ENCODE measurements at places on chromosomes 1 and 21. TPM values are rescaled to one million over a fixed set of nuclear protein-coding genes. Genes with fewer than 3 reads are reported as not detected.

- no peak overlapping the region for H3K27ac ChIP-seq
- H3K27me3 ChIP-seq = no peaks in the 10 kb centered on the region
- no peaks in the 10 kb centered on the region for H3K4me1 ChIP-seq
- H3K4me3 ChIP-seq = no peak overlapping the region
These were observed 113.8 kb upstream of the ARHGEF16 start for GRCh38 chr1:3340548-3341235.

DNA sequence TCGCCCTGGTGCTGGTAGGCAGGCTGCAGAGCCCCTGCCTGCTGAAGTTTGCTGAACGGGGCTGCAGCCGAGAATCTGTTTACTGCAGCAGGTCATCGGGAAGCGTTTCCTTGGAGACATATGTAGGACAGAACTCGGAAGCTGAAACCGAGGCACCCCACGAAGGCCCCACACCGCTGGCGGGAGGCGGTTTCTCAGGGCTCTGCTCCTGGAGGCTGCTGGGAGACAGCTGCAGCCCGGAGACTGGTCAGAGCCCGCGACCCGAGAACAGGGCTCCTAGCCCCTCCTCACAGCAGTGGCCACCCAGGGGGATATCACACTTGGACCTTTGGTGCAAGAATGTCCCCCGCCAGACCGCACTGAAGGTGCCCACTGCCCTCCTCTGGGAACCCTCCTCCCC, 12.7 kb upstream of the PLCH2 start:
- H3K36me3 ChIP-seq = no peaks in the 10 kb centered on the region
- no peak overlapping the region for H3K27ac ChIP-seq
- peaks cover 34% of the 10 kb centered on the region for H3K27me3 ChIP-seq
- DNase-seq = no peak
- H3K4me1 ChIP-seq = peaks cover 14% of the 10 kb centered on the region

GRCh38 chr21:36647279-36648093, 51.4 kb upstream of the SIM2 start:
- no peaks in the 10 kb centered on the region for H3K27me3 ChIP-seq
- DNase-seq = no peak
- no peaks in the 10 kb centered on the region for H3K36me3 ChIP-seq
- H3K4me3 ChIP-seq = no peak overlapping the region
- H3K4me1 ChIP-seq = no peaks in the 10 kb centered on the region

DNA sequence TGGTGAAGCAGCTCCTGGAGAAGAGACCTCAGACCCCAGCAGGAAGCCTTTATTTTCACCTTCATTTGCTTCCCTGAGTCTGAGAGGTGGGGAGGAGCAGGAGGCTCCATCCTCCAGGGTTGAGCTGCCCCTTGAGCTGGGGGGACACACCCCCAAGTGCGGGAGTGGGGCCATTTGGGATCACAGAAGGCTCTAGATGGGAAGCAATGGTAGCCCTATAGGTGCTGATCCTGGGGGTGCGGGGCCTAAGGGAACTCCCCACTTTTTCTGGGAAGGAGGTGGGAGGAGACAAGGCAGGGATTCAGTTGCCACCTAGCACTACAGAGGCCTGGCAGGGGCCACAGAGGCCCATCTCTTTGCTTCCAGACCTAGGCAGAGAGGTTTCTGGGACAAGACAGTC, 247.9 kb upstream of the CSF3R start:
- DNase-seq = no peak
- H3K27ac ChIP-seq = no peak overlapping the region
- H3K4me3 ChIP-seq = no peak overlapping the region
- no peaks in the 10 kb centered on the region for H3K36me3 ChIP-seq
- H3K27me3 ChIP-seq = peaks cover 67% of the 10 kb centered on the region

The C4BPA gene
- total RNA-seq = not detected

GRCh38 chr1:159473335-159473734, 33.8 kb downstream of the OR10J1 start:
- no peaks in the 10 kb centered on the region for H3K36me3 ChIP-seq
- no peak for DNase-seq
- no peak overlapping the region for H3K27ac ChIP-seq
- H3K27me3 ChIP-seq = no peaks in the 10 kb centered on the region

DNA sequence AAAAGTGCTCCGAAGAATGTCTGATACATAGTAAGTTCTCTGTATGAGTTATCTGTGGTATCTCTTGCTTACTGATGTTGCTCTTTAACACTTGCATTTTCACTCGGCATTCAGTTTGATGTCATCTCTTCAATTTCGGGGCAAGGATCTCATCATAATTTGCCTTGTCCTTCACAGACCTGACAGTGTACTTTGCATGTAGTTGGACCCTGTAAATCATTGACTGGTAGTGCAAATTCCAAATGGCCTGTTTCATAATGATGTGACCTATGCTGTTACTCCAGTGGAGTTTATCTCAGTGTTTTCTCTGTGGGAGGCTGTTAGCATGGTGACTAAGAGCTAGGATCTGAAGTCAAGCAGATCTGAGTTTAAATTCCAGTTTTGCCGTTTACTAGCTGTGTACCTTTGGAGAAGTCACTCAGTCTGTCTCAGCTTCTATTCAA, 34.2 kb upstream of the ABCD3 start:
- H3K4me1 ChIP-seq = no peaks in the 10 kb centered on the region
- no peaks in the 10 kb centered on the region for H3K36me3 ChIP-seq
- no peak for DNase-seq
- H3K27me3 ChIP-seq = no peaks in the 10 kb centered on the region
- no peak overlapping the region for H3K4me3 ChIP-seq
- H3K27ac ChIP-seq = no peak overlapping the region

GRCh38 chr1:38512789-38513188, 346.8 kb downstream of the RRAGC start:
- H3K27me3 ChIP-seq = no peaks in the 10 kb centered on the region
- no peak overlapping the region for H3K4me3 ChIP-seq
- no peak for DNase-seq

DNA sequence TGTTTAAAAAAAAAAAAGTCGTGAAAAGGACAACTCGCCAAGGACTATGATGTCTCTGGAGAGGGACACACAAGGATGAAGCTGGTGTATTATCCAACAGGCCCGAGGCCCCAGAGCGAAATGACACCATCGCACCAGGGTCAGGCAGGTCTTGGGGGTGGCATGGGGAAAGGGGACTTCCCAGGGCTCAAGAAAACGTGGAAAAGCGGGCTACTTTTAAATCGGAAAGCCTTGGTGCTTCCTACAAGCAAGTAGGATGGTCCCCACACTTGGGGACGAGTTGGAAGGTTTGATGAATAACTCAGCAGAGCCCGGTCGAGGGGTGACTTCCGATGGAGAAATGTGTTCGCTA, 505 bp upstream of the GNPAT start:
- peaks cover 30% of the 10 kb centered on the region for H3K4me1 ChIP-seq
- DNase-seq = no peak

The TNFRSF8 gene
- total RNA-seq = 2.7 TPM

GRCh38 chr21:14737922-14738321, 191.8 kb upstream of the SAMSN1 start:
- no peaks in the 10 kb centered on the region for H3K4me1 ChIP-seq
- no peaks in the 10 kb centered on the region for H3K27me3 ChIP-seq
- H3K27ac ChIP-seq = no peak overlapping the region
- no peak overlapping the region for H3K4me3 ChIP-seq

GRCh38 chr1:154115180-154115579, 39.7 kb downstream of the NUP210L start:
- no peak overlapping the region for H3K27ac ChIP-seq
- no peak for DNase-seq
- H3K36me3 ChIP-seq = no peaks in the 10 kb centered on the region
- H3K4me3 ChIP-seq = no peak overlapping the region
- H3K27me3 ChIP-seq = no peaks in the 10 kb centered on the region

- H3K27me3 ChIP-seq = peaks cover 44% of the 10 kb centered on the region
- no peak overlapping the region for H3K4me3 ChIP-seq
- no peaks in the 10 kb centered on the region for H3K36me3 ChIP-seq
- DNase-seq = peak; percentile 31
These were observed 167.7 kb downstream of the RUNX1 start for GRCh38 chr21:34881421-34881820.

DNA sequence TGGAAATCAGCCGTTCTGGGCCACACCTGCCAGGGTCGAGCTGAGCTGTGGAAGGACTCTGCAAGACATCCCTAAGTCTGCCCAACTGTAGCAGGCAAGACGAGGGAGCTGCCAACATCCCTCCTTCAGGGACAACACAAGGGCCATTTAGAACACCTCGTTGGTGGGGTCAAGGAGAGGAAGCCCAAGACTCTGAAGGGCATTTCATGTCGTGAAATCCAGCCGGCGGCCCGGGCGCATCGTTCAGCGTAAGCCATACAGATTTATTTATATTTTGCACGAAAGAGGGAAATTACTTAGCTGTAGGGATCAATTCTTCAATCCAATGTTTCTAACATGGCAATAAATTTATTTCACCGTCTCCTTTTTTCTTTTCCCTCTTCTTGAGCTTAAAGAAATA, 101.7 kb upstream of the ZC3H12A start:
- no peaks in the 10 kb centered on the region for H3K4me1 ChIP-seq
- no peak for DNase-seq
- no peaks in the 10 kb centered on the region for H3K27me3 ChIP-seq
- H3K4me3 ChIP-seq = no peak overlapping the region

DNA sequence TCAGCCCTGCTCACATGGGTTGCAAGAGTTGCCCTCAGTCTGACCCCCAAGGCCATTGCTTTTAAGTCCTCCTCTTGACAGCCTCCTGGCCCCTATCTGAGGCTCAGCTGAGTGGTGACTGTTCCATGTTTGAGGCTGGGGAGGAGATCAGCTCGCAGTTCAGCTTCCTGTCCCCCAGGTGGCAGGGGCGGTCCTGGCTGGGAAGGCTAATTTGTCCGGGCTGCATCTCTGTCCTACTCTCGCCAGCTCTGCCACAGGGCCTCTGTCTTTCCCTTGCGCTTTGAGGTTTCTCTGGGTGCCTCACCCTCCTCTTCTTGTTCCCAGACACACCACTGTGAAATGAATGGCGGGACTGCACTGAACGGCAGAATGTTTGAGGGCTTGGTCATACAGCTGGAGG, 157.3 kb downstream of the KCNJ6 start:
- H3K4me3 ChIP-seq = no peak overlapping the region
- H3K4me1 ChIP-seq = no peaks in the 10 kb centered on the region

DNA sequence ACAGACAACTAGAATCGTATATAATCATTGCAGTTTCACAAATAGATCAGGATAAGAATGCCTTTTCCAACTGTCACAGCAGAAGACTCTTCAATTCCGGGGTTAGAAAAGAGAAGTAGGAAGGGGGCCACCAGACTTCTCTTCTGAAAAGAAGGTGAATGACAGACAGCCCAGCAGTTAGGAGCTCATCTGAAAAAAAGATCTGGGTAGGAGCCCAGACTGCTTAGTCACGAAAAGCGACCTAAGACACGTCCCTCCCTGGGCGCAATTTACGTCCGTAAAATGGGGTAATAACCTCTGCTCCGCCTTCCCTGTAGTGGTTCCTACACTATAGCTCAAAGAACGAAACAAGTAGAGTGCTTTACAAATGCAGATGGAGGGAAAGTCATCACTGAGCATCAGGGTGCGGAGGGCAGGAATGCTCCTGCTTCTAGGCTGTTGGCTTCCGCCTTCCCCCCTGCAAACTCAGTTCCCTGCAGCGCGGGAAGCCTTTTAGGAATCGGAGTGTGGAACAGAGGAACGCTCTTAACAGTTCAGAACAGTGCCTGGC, 582 bp downstream of the ORC1 start:
- DNase-seq = no peak
- peaks cover 24% of the 10 kb centered on the region for H3K36me3 ChIP-seq
- H3K4me1 ChIP-seq = peaks cover 23% of the 10 kb centered on the region
- peak overlapping the region; percentile 89 for H3K27ac ChIP-seq
- H3K4me3 ChIP-seq = peak overlapping the region; percentile 91

The FAM3B gene
- total RNA-seq = not detected

The SERPINC1 gene
- total RNA-seq = not detected

- no peaks in the 10 kb centered on the region for H3K27me3 ChIP-seq
- H3K4me1 ChIP-seq = peaks cover 22% of the 10 kb centered on the region
- H3K4me3 ChIP-seq = no peak overlapping the region
These were observed 20.7 kb upstream of the LAX1 start for GRCh38 chr1:203744075-203744972.

DNA sequence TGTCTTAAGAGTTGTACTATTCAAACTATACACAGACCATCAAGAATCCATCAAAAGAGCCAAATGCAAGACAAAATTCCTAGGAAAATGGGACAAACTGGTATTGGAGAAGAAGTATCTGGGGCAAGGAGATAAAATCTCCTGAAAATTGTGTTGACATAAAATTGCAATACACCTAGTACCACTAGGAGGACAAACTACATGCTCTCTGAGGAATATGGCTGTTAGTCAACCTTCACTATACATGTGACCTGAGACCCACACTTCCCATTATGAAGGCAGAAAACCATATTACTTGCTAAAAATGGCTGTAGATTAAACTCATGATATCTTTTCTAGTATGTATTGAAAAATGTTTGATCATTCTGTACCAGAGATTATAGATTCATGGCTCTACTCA, 30.0 kb downstream of the IRF2BP2 start:
- peaks cover 35% of the 10 kb centered on the region for H3K4me1 ChIP-seq
- no peaks in the 10 kb centered on the region for H3K36me3 ChIP-seq
- DNase-seq = no peak
- no peak overlapping the region for H3K27ac ChIP-seq
- no peak overlapping the region for H3K4me3 ChIP-seq

DNA sequence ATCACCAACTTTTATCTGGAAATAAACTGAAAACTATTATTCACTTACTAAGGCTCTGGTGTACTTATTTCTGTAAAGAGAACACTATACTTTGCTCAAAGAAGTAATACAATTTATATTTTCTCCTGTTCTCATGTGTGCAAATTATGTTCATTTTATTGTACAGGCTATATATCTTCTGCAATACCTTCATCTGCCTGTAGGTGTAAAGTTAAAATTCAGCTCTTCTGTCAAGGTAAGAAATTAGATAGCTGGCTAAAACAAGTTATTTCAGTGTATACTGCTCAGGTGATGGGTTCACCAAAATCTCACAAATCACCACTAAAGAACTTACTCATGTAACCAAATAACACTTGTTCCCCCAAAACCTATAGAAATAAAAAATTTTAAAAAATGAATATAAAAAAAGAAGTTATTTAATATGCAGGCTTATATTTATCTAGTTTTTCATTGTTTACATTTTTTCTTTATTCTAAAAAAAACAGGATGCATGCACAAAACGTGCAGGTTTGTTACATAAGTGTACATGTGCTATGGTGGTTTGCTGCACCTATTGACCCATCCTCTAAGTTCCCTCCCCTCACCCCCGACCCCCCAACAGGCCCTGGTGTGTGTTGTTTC, 81.5 kb downstream of the PTGER3 start:
- H3K4me1 ChIP-seq = no peaks in the 10 kb centered on the region
- H3K27ac ChIP-seq = no peak overlapping the region
- DNase-seq = no peak
- H3K4me3 ChIP-seq = no peak overlapping the region

DNA sequence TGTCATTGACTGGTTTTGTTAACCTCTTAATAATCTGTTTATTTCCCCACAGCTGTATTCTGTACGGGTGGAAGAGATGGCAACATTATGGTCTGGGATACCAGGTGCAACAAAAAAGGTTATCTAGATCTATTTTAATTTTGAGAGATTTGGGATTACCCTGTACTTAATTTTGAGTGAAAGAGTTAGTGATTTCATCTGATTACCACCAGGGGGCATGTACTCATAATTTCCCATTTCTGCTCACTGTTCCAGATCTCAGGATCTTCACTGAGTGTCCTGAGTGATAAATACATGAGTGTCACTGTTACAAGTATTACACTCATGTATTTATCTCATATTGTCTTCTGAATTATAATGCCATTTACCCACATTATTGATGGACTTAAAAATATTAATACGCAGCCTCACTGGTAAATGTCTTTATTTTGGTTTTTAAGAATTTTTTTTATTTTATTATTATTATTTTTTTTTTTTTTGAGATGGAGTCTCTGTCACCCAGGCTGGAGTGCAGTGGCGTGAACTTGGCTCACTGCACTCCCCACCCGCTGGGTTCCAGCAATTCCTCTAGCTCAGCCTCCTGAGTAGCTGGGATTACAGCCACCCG, 27.4 kb downstream of the DTL start:
- H3K27me3 ChIP-seq = no peaks in the 10 kb centered on the region
- H3K4me1 ChIP-seq = no peaks in the 10 kb centered on the region
- no peak overlapping the region for H3K27ac ChIP-seq
- H3K36me3 ChIP-seq = no peaks in the 10 kb centered on the region
- no peak overlapping the region for H3K4me3 ChIP-seq

Measured in esophagus muscularis mucosa (tissue), 4 donors.